ENCODE measurements at places on chromosomes 12 and 14. TPM values are rescaled to one million over a fixed set of nuclear protein-coding genes. Genes with fewer than 3 reads are reported as not detected.

Gene AMN
- polyA plus RNA-seq: 11.8 TPM

Gene CLSTN3
- polyA plus RNA-seq: 5.3 TPM

Gene ARG2
- polyA plus RNA-seq: 12.2 TPM

Gene DPPA3
- polyA plus RNA-seq: not detected

Gene LTBP2
- 4.7 TPM for polyA plus RNA-seq

Gene KRT71
- not detected for polyA plus RNA-seq

Gene ADAMTS20
- polyA plus RNA-seq: not detected

Gene ACVRL1
- polyA plus RNA-seq: 5.2 TPM

Gene ASB2
- 4.7 TPM for polyA plus RNA-seq

Gene NINJ2
- polyA plus RNA-seq: 3.3 TPM

Gene ARHGAP9
- 4.3 TPM for polyA plus RNA-seq

Gene PRR13
- polyA plus RNA-seq: 119 TPM

Gene C12orf54
- polyA plus RNA-seq: 4.4 TPM

Gene SOAT2
- 0.14 TPM for polyA plus RNA-seq
